Spleen (tissue), 13 donors: ENCODE measurements at places on chromosomes 16 and 17. TPM values are rescaled to one million over a fixed set of nuclear protein-coding genes. Genes with fewer than 3 reads are reported as not detected.

DNA sequence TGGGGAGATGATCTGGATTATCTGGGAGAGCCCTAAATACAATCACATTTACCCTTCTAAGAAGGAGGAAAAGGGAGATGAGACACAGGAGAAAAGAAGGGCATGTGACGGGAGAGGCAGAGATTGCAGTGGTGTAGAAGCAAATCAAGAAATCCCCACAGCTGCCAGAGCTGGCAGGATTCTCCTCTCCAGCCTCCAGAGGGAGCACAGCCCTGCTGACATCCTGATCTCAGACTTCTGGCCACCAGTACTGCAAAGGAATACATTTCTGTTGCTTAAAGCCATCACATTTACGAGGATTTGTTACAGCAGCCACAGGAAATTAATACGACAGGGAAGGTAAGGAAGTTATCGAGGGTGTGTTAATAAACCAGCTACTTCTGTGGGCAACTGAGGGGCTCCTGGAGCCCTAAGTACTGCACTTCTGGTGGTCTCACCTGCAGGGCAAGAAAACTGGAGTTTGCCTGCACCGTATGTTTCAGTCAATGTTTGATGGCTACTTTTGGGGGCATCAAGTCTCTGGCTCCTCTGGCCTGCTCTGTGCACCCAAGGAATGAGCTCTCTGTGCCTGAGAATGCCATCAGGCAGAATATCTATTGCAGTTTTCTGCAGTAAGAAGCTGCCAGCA is 22.9 kb upstream of the CDH13 start:
- H3K4me3 ChIP-seq = no peak overlapping the region
- no peaks in the 10 kb centered on the region for H3K27me3 ChIP-seq
- no peak for DNase-seq
- H3K27ac ChIP-seq = no peak overlapping the region

DNA sequence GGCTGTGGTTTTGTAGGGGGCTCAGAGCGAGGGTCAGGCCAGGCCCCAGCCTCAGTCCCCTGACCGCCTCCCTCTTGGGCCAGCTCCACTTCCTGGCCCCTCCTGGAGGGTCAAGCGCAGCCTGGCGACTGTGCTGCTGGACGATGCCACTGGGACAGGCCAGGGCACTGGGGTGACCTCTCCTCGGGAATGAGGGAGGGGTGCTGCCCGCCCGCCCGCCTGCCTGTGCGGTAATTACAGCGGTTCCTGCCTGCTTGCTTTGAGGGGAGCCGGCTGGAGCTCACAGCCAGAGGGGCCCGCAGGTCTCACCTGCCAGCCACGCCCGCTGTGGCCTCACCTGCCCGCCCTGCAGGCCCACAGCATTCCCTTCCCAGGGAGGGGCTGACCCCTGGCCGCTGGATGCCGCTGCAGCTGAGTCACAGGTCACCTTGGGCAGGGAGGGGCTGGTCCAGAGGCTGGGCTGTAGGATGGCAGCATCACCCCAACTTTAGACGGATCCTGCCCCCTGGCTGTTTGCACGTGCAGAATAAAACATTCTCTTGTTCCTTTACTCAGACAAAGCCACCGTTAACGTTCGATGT is 76.7 kb upstream of the CBX4 start:
- no peak overlapping the region for H3K27ac ChIP-seq
- H3K4me3 ChIP-seq = no peak overlapping the region

Gene SYNGR2
- polyA plus RNA-seq = 152 TPM

Gene C16orf96
- polyA plus RNA-seq = 0.07 TPM

Gene SPATA22
- polyA plus RNA-seq = 0.22 TPM

Gene CCL7
- polyA plus RNA-seq = not detected

GRCh38 chr17:68176718-68177117 is 71.1 kb upstream of the AMZ2 start:
- H3K4me1 ChIP-seq = no peaks in the 10 kb centered on the region
- no peak overlapping the region for H3K4me3 ChIP-seq
- no peaks in the 10 kb centered on the region for H3K27me3 ChIP-seq
- no peak for DNase-seq
- no peaks in the 10 kb centered on the region for H3K36me3 ChIP-seq

Gene C17orf50
- polyA plus RNA-seq = 0.42 TPM

DNA sequence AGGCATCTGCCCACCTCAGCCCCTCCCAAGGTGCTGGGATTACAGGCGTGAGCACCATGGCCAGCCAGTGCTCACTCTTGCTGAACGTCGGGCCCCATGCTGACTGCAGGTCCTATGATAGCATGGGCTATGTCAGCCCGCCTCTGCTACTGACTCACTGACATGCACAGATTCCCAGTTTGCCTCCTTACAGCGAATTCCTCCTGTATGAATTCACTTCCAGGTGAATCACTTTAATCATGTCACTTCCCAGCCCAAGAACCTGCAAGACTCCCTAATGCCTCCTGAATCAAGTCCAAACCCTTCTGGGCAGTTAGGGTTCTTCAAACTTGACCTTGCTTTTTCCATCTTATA is 16.1 kb upstream of the UBTF start:
- H3K27me3 ChIP-seq = no peaks in the 10 kb centered on the region
- no peak for DNase-seq
- H3K4me1 ChIP-seq = peaks cover 3% of the 10 kb centered on the region
- no peaks in the 10 kb centered on the region for H3K36me3 ChIP-seq

DNA sequence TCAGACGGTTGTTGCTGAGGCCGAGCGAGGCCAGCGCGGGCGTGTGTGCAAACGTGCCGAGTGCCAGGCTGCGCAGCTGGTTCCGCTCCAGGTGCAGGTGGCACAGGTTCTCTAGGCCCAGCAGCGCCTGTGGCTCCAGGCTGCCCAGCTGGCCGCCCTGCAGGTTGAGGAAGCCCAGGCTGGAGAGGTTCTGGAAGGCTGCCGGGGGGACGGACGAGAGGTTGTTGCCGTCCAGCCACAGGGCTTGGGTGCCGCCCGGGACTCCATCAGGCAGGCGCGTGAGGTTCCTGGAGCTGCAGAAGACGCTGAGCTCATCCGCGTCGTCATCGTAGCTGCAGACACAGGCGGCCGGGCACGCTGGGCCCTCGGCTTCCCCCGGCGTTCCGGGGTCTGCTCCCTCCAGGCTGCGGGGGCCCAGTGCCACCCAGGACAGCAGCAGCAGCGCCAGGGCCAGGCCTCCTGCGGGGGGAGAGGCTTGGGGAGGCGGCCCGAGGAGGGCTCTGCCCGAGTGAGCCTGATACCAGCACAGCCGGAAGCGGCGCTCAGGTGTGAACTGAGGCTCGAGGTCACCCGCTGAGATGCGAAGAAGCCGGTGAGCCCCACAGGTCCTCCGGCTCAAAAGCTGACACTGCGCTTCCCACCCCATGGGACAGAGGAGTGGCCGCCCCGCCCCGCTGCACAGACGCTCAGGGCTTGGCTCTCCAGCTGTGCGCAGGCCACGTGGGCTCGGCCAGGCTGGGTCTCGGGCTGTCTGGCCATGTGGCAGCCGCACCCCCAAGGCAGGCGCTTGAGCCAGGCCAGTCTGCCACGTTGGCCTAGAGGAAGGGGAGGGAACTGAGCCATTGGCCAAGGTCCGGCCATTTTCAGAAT is 1.3 kb downstream of the IGFALS start:
- peaks cover 37% of the 10 kb centered on the region for H3K36me3 ChIP-seq
- no peak overlapping the region for H3K27ac ChIP-seq
- DNase-seq = peak; percentile 65
- no peaks in the 10 kb centered on the region for H3K27me3 ChIP-seq

Gene MMP25
- polyA plus RNA-seq = 41.9 TPM

DNA sequence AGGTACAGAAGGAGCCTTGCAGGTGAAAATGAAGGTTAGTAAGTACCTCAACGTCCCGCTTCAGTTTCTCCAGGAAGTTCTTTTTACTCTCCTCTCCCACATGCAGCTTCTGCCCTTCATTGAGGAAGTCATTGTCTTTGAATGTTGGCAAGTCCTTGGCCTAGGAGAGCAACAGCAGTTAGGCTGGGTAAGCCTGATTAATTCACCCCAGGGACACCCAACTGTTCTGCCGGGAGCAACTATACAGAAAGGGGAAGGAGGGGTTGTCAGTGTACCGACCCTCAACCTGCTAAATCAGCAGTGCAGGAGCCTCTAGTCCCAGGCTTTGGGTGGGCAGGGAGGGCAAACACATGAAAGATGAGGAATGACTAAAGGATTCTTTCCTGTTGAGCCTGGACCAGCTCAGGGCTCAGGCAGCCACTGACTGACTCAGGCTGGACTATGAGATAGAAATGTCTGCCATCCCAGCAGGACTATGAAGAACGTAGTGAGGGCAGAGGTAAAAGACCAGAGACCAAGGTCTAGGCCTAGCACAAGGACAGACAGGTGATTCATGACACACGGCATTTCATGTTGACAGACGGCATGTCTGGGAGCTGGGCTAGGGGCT is 21.6 kb downstream of the PIP4K2B start:
- DNase-seq = no peak
- H3K27me3 ChIP-seq = no peaks in the 10 kb centered on the region
- no peak overlapping the region for H3K4me3 ChIP-seq
- no peaks in the 10 kb centered on the region for H3K4me1 ChIP-seq

DNA sequence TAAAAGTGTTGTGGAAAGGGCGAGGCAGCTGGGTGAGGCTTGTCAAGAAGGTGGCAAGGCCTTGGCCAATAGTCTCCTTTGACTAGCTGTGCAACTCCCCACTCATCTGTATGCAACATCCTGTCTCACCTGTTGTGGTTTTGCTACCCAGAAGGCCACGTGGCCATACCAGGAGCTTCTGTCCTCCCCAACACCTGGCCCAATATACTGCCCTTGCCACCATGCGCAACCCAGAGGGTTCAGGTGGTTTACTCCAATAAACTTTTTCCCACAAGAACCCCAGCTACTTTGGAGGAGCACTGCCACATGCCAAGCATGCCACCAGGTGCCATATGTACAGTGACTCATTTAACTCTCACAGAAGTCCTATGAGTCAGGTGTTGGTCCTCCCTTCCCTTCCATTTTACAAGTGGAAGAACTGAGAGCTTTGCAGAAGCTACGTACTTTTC is 10.2 kb downstream of the MYO19 start:
- DNase-seq = no peak
- H3K27me3 ChIP-seq = no peaks in the 10 kb centered on the region

GRCh38 chr16:1580956-1581355 is 30.9 kb downstream of the IFT140 start:
- H3K27ac ChIP-seq = no peak overlapping the region
- no peak overlapping the region for H3K4me3 ChIP-seq
- DNase-seq = no peak

Gene SLC5A11
- polyA plus RNA-seq = 0.14 TPM

DNA sequence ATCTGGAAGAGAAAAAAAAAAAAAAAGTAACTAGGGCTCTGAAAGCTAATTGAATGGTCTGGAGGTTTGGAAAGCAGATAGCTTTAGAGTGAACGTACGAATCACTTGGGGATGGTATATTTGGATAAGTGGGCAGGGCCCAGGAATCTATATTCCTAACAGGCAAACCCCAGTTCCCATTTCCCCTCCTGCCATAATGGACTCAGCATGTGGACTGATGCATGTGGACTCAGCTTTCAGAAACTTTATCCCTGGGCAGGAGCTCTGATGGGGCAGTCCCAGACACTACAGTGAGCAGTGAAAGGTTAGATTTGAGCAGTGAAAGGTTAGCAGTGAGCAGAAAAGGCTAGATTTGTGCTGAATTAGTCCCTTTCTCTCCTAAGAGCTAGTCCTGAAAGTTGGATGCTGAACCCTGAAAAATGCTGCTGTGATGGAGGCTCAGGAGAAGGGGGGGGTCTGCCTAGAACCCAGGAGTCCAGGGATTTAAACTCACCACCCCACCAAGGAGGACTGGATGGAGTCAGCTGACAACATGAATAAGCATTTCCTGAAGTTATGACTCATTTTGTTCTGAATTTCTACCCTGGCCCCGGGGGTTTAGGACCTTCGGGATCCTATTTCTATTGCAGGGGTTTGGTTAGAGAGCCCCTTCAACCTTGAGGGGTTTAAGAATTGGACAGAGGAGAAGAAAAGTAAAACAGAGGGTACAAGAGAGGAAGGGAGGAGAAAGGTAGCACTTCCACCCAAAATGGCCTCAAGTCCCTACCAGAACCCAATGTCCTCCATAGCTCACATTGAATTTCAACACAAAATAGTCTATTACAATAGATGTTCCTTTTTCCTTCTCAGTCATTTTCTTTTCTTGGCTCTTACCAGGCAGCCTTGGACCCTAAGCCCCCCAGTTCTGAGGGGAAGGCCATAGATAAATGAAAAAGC is 10.3 kb upstream of the FZD2 start:
- H3K27ac ChIP-seq = no peak overlapping the region
- H3K36me3 ChIP-seq = no peaks in the 10 kb centered on the region
- DNase-seq = no peak
- H3K4me1 ChIP-seq = no peaks in the 10 kb centered on the region
- H3K4me3 ChIP-seq = no peak overlapping the region

Gene PRDM7
- not detected for polyA plus RNA-seq

Gene KRTAP2-3
- polyA plus RNA-seq = not detected

GRCh38 chr17:55040611-55041010 is 72.0 kb downstream of the STXBP4 start:
- H3K36me3 ChIP-seq = no peaks in the 10 kb centered on the region
- H3K27me3 ChIP-seq = no peaks in the 10 kb centered on the region
- DNase-seq = no peak
- no peak overlapping the region for H3K4me3 ChIP-seq

Gene ZKSCAN2
- polyA plus RNA-seq = 0.89 TPM

Gene OTOP2
- polyA plus RNA-seq = not detected

DNA sequence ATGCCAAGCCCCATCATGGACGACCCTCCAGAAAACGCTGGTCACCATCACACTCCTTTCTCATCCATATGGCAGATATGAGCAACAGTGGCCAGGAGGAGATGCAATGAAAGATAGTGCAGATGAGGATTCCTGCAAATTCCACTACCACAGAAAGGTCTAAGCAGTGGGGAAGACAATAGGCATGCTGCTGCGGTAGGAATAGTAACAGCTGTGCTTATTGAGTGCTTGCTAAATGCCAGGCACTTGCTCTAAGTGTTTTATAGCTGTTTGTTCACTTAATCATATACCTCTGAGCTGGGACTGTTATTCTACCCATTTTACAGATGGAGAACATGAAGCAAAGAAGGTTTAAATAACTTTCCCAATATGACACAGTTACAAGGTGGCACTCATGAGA is 46.6 kb upstream of the AKAP1 start:
- H3K36me3 ChIP-seq = no peaks in the 10 kb centered on the region
- no peak overlapping the region for H3K4me3 ChIP-seq
- H3K4me1 ChIP-seq = no peaks in the 10 kb centered on the region
- no peak for DNase-seq
- peaks cover 6% of the 10 kb centered on the region for H3K27me3 ChIP-seq

DNA sequence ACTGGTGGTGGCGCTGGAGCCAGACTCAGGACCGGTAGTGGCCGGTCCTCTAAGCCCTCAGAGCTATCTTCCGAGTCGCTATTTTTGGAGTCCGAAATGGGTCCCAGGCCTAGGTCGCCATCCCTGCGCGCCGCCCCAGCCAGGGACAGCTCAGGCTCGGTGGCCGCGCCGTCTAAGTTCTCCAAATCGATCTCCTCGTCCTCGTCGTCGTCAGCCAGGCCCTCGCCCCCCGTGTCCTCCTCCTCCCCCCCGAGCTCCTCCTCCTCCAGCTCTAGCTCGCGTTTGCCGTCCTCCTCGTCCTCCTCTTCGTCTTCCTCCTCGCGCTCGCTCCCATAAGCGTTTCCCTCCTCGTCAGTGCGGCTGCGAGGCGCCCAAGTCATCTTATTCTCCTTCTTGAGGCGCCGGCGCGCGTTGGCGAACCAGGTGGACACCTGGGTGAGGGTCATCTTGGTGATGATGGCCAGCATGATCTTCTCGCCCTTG is 1.6 kb downstream of the IRX3 start:
- H3K27me3 ChIP-seq = peaks cover 100% of the 10 kb centered on the region
- no peaks in the 10 kb centered on the region for H3K36me3 ChIP-seq
- peaks cover 2% of the 10 kb centered on the region for H3K4me1 ChIP-seq

Gene UNC13D
- polyA plus RNA-seq = 86.1 TPM
